ENCODE measurements at places on chromosomes 5 and 9. TPM values are rescaled to one million over a fixed set of nuclear protein-coding genes. Genes with fewer than 3 reads are reported as not detected.

Gene CXCL14
- polyA plus RNA-seq, result 12.7 TPM

Gene SH3RF2
- 23.2 TPM for polyA plus RNA-seq

DNA sequence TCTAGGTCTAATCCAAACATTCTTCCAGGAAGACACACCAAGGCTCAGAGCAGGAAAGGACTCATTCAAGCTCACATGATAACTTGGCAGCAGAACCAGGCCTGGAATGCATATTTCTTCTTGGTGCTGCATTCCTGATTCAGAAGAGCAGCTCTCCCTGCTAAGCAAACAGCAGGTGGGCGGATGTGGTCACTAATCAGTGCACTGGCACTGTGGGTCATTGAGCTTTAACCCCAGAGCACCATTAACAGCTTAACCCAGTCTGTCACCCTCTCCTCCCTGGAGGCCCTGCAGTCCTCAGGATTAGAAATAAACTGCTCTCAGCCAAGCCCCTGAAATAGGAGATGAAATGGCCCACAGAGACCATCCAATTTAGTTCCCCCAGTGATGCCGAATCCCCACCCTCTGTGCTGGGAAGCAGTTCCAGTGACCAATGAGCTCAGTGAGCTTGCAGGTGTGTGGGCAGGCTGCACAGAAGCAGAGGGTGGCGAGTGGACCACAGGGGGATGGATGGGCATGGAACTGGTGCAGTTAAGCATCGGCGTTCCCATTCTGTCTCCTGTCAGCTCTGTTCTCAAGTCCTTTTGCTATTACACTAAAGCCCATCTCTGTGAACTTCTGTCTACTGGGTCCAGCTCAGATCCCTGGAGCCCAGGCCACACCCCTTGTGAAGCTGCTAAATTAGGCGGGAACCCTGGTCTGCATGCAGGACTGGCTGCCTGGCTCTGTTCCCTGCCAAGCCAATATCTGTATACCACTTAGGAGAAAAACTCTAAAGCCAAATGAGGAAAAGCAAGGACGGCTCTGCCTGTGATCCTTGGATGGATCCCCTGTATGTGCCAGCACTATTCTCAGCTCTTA lies 16.6 kb upstream of the MEGF9 start:
- no peak overlapping the region for H3K4me3 ChIP-seq
- DNase-seq, result peak; percentile 84
- peak overlapping the region; percentile 50 for H3K27ac ChIP-seq
- peaks cover 25% of the 10 kb centered on the region for H3K4me1 ChIP-seq
- no peaks in the 10 kb centered on the region for H3K36me3 ChIP-seq

- H3K27ac ChIP-seq, result peak overlapping the region; percentile 95
- peaks cover 30% of the 10 kb centered on the region for H3K36me3 ChIP-seq
- DNase-seq, result no peak
These were observed 611 bp downstream of the CIZ1 start for GRCh38 chr9:128190516-128191405.

GRCh38 chr5:29208024-29208423 lies 1985.5 kb upstream of the CDH6 start:
- no peak overlapping the region for H3K27ac ChIP-seq
- no peaks in the 10 kb centered on the region for H3K36me3 ChIP-seq

GRCh38 chr5:148620091-148620490 lies 34.2 kb downstream of the HTR4 start:
- no peak for DNase-seq
- H3K27me3 ChIP-seq, result no peaks in the 10 kb centered on the region
- H3K4me1 ChIP-seq, result no peaks in the 10 kb centered on the region
- H3K36me3 ChIP-seq, result no peaks in the 10 kb centered on the region
- no peak overlapping the region for H3K4me3 ChIP-seq

- no peak for DNase-seq
- peaks cover 12% of the 10 kb centered on the region for H3K4me1 ChIP-seq
- H3K36me3 ChIP-seq, result no peaks in the 10 kb centered on the region
These were observed 4.8 kb upstream of the GPR150 start for GRCh38 chr5:95615164-95615467.

- H3K4me1 ChIP-seq, result no peaks in the 10 kb centered on the region
- H3K27ac ChIP-seq, result no peak overlapping the region
- H3K36me3 ChIP-seq, result no peaks in the 10 kb centered on the region
- DNase-seq, result no peak
These were observed 97.8 kb downstream of the MPDZ start for GRCh38 chr9:13181652-13182051.

Gene FGFR4
- polyA plus RNA-seq, result 5.2 TPM

GRCh38 chr9:98018347-98018746 lies 35.2 kb downstream of the ANP32B start:
- H3K4me3 ChIP-seq, result no peak overlapping the region
- no peak for DNase-seq
- H3K4me1 ChIP-seq, result no peaks in the 10 kb centered on the region
- peaks cover 88% of the 10 kb centered on the region for H3K36me3 ChIP-seq
- no peaks in the 10 kb centered on the region for H3K27me3 ChIP-seq

Gene MLANA
- polyA plus RNA-seq, result not detected

Gene SPINK13
- polyA plus RNA-seq, result 9.3 TPM

GRCh38 chr9:89903141-89903475 lies 298.3 kb downstream of the GADD45G start:
- H3K27me3 ChIP-seq, result no peaks in the 10 kb centered on the region
- H3K36me3 ChIP-seq, result no peaks in the 10 kb centered on the region
- no peak overlapping the region for H3K27ac ChIP-seq
- no peak for DNase-seq

- no peaks in the 10 kb centered on the region for H3K27me3 ChIP-seq
- H3K36me3 ChIP-seq, result peaks cover 37% of the 10 kb centered on the region
- peaks cover 9% of the 10 kb centered on the region for H3K4me1 ChIP-seq
- no peak overlapping the region for H3K27ac ChIP-seq
These were observed 84.6 kb downstream of the GAPVD1 start for GRCh38 chr9:125346080-125346732.

- no peak overlapping the region for H3K4me3 ChIP-seq
- no peak for DNase-seq
- peaks cover 20% of the 10 kb centered on the region for H3K27me3 ChIP-seq
- no peaks in the 10 kb centered on the region for H3K36me3 ChIP-seq
These were observed 9.9 kb downstream of the PRUNE2 start for GRCh38 chr9:76896035-76896434.

- no peaks in the 10 kb centered on the region for H3K36me3 ChIP-seq
- no peaks in the 10 kb centered on the region for H3K4me1 ChIP-seq
- H3K27me3 ChIP-seq, result no peaks in the 10 kb centered on the region
- no peak overlapping the region for H3K4me3 ChIP-seq
- DNase-seq, result no peak
These were observed 182.0 kb downstream of the GIN1 start for GRCh38 chr5:102937894-102938293.

DNA sequence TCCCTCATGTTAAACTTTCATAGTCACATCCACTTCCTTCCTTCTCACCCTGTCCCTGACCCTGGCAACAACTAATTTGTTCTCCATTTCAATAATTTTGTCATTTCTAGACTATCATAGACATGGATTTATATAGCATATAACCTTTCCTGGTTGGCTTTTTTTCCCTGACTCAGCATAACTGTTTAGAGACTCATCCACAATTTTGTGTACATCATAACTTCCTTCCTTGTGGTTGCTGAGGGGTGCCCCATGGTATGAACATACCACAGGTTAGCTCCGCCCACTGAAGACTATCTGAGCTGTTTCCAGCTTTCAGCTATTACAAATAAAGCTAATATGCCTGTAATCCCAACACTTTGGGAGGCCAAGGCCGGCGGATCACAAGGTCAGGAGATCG lies 137.3 kb downstream of the PHF2 start:
- DNase-seq, result no peak
- H3K27me3 ChIP-seq, result no peaks in the 10 kb centered on the region
- no peaks in the 10 kb centered on the region for H3K4me1 ChIP-seq
- H3K27ac ChIP-seq, result no peak overlapping the region

DNA sequence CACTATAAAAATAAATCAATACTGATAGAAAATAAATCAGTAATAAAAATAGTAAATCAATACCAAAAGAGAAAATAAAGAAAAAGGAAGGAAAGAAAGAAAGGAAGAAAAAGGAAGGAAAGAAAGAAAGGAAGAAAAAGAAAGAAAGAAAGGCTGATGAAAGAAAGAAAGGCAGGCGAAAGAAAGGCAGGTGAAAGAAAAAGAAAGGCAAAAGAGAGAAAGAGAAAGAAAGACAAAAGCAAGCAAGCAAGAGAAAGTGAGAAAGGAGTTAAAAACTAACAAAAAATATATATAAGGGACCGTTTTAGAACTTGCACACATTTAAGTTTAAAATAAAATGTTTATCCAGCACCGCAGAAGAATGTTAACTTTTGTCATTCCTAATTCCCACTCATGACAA lies 116.0 kb downstream of the SVEP1 start:
- no peaks in the 10 kb centered on the region for H3K27me3 ChIP-seq
- no peak for DNase-seq
- H3K4me1 ChIP-seq, result no peaks in the 10 kb centered on the region
- H3K27ac ChIP-seq, result no peak overlapping the region
- H3K4me3 ChIP-seq, result no peak overlapping the region
- no peaks in the 10 kb centered on the region for H3K36me3 ChIP-seq

GRCh38 chr9:133935328-133936005 lies 56.7 kb downstream of the VAV2 start:
- H3K27ac ChIP-seq, result no peak overlapping the region
- H3K4me1 ChIP-seq, result peaks cover 10% of the 10 kb centered on the region
- DNase-seq, result peak; percentile 79
- H3K36me3 ChIP-seq, result peaks cover 17% of the 10 kb centered on the region
- H3K4me3 ChIP-seq, result no peak overlapping the region
- H3K27me3 ChIP-seq, result no peaks in the 10 kb centered on the region

GRCh38 chr5:59358005-59358861 lies 535.3 kb downstream of the PDE4D start:
- H3K36me3 ChIP-seq, result no peaks in the 10 kb centered on the region
- no peak overlapping the region for H3K4me3 ChIP-seq
- no peaks in the 10 kb centered on the region for H3K27me3 ChIP-seq
- DNase-seq, result peak; percentile 46
- peak overlapping the region; percentile 53 for H3K27ac ChIP-seq

DNA sequence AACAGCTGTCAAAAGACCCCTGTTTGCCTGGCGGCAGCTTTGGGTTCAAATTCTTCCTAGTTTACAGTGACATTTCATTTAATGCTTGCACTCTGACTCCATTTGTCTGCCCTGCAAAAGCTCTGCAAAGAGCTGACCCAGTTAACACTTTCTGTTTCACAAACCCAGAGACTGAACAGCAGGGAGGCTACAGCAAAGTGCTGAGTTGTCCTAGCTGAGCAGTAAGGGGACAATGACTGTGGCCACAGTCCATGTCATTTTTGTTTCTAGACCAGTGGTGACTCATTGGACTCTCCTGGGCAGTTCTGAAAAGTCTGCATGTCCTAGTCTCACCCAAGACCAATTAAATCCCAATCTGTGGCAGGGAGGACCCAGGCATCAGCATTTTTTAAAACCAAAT lies 994.8 kb upstream of the WWC1 start:
- H3K4me1 ChIP-seq, result no peaks in the 10 kb centered on the region
- no peak overlapping the region for H3K4me3 ChIP-seq
- no peaks in the 10 kb centered on the region for H3K27me3 ChIP-seq
- DNase-seq, result no peak
- H3K36me3 ChIP-seq, result no peaks in the 10 kb centered on the region

Gene GPRIN1
- polyA plus RNA-seq, result 0.46 TPM

DNA sequence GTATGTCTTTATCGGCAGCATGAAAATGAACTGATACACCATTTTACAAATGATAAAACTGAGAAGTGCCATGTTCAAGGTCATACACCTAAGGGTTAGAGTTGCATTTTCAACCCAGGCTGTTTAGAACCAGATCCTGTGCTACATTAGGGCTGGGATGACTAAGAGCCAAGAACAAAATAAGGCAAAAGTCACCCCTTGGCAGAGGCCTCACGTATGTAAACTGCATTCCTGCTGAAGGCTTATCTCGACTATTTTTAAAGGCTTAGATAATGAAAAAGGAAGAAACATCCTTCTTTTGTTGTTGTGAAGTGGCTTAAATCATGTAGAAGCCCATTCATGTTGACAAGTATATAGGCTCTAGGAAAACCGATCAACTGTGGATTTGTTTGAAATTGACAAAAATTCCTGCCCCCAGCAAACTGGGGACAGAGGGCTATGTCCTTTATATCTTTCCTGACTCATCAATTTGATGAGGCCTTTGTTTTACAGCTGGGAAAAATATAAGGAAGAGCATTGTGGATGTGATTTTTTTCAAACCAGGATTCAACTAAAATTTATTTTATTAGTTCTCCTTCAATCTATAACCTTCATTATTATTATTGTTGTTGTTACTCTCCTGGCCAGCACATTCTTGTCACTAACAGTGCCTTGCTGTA lies 196.5 kb downstream of the SNX18 start:
- no peaks in the 10 kb centered on the region for H3K27me3 ChIP-seq

DNA sequence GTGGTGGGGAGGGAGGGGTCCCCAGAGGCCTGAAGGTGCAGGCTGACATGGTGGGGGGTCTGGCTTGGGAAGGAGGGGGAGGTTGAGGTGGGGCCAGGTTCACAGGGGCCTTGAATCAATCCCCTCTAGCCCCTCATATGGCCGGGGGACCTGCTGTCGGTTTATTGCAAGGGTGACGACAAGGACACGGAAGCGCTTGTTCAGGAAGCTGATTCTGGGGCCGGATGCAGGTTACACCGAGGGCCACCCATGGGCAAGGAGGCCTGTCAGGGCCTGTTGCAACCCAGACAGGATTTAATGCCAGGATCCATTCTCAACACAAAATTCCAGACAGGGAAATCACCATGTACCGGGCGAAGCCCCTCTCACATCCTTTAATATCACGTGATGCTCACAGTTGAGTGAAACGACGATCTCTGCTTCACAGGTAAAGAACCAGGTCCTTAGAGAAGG lies 41.6 kb upstream of the SYNPO start:
- peaks cover 28% of the 10 kb centered on the region for H3K4me1 ChIP-seq
- H3K36me3 ChIP-seq, result no peaks in the 10 kb centered on the region
- H3K27ac ChIP-seq, result peak overlapping the region; percentile 43
- no peaks in the 10 kb centered on the region for H3K27me3 ChIP-seq
- DNase-seq, result no peak

GRCh38 chr9:14325147-14325546 lies 11.2 kb upstream of the NFIB start:
- H3K36me3 ChIP-seq, result no peaks in the 10 kb centered on the region
- H3K27ac ChIP-seq, result no peak overlapping the region
- DNase-seq, result no peak
- H3K27me3 ChIP-seq, result no peaks in the 10 kb centered on the region

- no peaks in the 10 kb centered on the region for H3K4me1 ChIP-seq
- no peak overlapping the region for H3K27ac ChIP-seq
- DNase-seq, result no peak
- H3K4me3 ChIP-seq, result no peak overlapping the region
- H3K27me3 ChIP-seq, result no peaks in the 10 kb centered on the region
These were observed 333.8 kb upstream of the CTNND2 start for GRCh38 chr5:12237837-12238575.
